HS-5 (cell line): ENCODE measurements at places on chromosomes 12 and 14.
A peak's percentile ranks its signal among the peaks of the same experiment; 100 is the strongest.

GRCh38 chr12:105100207-105100985, 7.1 kb upstream of the WASHC4 start:
- DNase-seq = peak; percentile 45

DNA sequence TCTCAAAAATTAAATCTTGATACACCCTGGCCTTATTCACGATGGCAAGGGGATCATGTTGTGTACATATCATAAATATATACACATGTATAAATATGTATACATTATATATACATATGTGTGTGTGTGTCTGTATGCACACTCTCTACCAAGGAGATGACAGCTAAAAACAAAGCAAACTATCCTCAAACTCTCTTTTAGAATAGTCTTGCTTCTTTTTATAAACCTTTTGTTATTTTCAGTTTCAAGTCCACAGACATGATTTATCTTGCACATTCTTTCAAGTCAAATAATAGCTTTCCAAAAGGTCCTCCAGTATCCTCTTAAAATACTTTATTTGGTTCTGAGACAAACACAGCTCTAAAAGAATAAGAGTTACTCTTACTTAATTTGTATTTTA, 8.4 kb downstream of the ANO6 start:
- no peak for DNase-seq

- no peak for DNase-seq
Observed at GRCh38 chr14:73242357-73242901, 5.1 kb downstream of the PAPLN start.

DNA sequence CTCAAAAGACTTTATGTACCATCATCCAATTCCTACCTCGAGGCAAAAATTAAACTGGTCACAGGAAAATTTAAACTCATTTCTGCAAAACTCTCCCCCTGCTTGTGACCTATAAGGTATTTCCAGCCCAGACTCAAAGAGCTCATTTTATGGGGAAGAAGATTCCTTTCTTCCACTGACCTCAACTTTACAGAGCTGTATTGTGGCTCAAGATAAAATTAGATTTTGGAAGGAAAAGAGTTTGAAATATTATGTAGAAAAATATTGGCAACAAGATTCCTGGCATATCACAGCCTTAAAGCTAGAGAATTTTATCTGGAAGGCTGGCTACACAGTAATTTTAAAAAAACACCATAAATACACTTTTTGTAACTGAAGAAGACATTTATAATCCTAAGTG, 91.7 kb downstream of the STXBP6 start:
- DNase-seq = no peak

- DNase-seq = no peak
Observed at GRCh38 chr12:71664411-71665089, 449 bp downstream of the THAP2 start.

- no peak for DNase-seq
Observed at GRCh38 chr12:19443585-19443984, 4.3 kb downstream of the AEBP2 start.
